ENCODE measurements at places on chromosomes 5 and 9.

DNA sequence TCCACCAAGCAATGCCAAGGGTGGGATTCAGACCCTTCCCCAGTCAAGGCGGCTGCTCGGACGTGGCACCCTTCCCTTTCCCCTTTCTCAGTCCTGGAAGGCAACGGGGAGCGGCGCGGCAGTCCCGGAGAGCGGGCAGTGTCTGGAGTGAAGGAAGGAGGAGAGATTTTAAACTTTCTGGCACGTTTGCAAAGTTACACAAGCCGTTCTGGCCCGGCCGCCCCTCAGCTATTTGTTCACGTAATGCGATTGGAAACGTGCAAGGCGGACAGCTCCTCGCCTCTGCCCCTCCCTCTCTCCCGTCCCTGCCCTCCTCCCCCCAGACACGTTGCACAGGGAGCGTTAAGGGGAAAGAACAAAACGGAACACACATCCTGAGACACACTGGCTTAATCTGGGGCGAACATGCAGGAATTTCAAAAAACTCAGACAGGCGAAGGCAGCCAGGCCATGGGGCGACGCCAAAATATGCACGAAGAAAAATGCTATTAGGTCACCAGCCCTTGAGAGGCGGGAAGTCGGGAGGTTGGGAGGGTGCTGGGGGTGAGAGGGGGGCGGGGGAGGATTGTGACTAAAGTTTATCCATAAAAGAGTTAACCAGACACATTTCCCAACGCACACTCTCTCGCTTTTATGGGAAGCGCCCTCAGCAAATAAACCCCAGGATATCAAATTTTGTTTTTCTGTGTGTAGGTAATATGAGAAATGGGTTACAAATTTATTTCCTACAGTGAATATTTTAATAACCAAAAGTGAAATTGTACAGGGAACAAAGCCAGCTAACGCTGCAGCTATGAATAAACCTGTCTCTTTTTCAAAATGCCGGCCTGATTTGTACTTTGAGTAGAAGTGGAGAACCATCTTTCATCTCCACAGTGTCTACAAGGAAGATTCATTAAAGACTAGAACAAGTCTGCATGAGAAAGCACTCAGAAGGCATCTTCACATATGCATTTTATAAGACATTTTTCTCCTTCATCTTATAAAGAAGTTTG lies at the start of gene LOX:
Gene LOX (minus strand): TSS at position 144 of the 995 bp plus-strand sequence. CDS start 274 bp downstream, outside the sequence.
- no peak for DNase-seq

DNA sequence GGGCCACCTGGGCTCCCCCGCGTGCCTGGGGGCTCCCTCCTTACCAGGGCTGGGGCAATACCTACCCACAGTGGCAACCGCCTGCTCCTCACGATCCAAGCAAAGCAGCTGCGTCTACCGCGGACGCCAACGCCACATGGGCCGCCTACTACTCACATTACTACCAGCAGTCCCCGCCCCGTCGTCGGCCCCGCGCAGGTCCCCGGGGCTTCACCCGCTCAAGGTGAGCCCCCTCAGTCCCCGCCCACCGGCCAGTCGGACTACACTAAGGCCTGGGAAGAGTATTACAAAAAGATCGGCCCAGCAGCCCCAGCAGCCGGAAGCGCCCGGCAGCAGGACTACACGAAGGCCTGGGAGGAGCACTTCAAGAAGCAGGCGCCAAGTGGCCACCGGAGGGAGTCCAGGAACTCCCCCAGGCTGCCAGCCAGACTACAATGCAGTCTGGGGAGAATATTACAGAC lies 106.0 kb upstream of the MTAP start:
- DNase-seq, result no peak

GRCh38 chr5:117888688-117889087 lies 1099.7 kb downstream of the DTWD2 start:
- no peak for DNase-seq

- DNase-seq, result no peak
Observed at GRCh38 chr5:71582945-71583584, 4.1 kb upstream of the MCCC2 start.

GRCh38 chr9:127166651-127167524 lies 44.5 kb upstream of the ANGPTL2 start:
- DNase-seq, result no peak

DNA sequence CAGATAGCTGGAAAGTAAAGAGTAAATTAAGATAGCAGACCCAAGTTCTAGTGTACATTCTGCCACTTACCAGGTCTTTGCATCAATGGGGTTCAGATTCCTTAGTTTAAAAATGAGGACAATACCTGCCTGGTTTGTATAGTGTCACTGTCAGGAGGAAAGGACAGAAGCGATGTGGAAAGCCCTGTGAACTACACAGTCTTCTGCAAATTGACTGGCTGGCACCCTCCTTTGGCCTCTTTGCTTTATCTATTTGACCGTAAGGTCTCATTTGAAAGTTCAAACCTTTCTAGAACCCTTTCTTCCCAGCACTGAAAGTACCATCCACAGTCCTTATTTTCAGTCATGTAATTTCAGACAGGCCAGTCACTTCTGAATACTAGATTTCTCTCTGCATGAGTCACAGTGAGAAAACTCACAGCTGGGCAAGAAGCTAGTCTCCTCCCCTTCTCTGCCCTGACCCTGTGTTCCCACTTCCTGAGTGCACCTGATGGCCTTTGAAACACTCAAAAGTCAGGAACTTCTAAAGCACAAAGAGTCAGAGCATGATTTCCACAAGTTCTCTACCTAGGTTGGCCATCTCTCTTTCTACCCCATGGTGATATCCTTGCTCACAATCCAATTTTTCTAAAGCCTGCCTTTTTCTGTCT lies 91.3 kb upstream of the RASEF start:
- DNase-seq, result no peak
